ENCODE measurements at places on chromosomes 16 and 17. TPM values are rescaled to one million over a fixed set of nuclear protein-coding genes. Genes with fewer than 3 reads are reported as not detected.

The PPP1R27 gene
- total RNA-seq, result not detected

The ALOX12B gene
- not detected for total RNA-seq

- H3K36me3 ChIP-seq, result no peaks in the 10 kb centered on the region
- no peaks in the 10 kb centered on the region for H3K27me3 ChIP-seq
- H3K27ac ChIP-seq, result peak overlapping the region; percentile 68
- no peak for DNase-seq
- H3K4me1 ChIP-seq, result peaks cover 18% of the 10 kb centered on the region
- H3K4me3 ChIP-seq, result peak overlapping the region; percentile 65
Measured at GRCh38 chr16:88455610-88456355, 2.7 kb downstream of the ZFPM1 start.

DNA sequence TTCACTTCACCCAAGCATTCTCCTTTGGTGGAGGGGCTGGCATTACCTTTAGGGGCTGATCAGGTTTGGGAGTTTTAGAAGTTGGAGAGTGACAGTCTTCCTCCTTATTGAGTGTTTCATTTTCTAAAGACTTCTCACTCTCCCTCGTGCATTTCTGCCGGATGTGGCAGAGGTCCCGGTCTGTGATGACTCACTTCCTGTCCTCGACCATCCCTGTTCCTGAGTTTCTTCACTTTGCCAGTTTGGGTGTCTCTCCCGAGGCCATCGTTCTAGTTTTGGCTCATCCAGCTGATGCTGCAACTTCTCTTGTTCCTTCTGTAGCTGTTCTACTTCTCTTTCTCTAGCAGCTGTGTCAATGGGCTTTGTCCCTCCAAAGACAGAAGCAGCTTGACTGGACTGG is 104.3 kb downstream of the PHKB start:
- H3K4me1 ChIP-seq, result no peaks in the 10 kb centered on the region
- H3K27me3 ChIP-seq, result no peaks in the 10 kb centered on the region
- H3K36me3 ChIP-seq, result no peaks in the 10 kb centered on the region
- no peak overlapping the region for H3K27ac ChIP-seq
- H3K4me3 ChIP-seq, result no peak overlapping the region

DNA sequence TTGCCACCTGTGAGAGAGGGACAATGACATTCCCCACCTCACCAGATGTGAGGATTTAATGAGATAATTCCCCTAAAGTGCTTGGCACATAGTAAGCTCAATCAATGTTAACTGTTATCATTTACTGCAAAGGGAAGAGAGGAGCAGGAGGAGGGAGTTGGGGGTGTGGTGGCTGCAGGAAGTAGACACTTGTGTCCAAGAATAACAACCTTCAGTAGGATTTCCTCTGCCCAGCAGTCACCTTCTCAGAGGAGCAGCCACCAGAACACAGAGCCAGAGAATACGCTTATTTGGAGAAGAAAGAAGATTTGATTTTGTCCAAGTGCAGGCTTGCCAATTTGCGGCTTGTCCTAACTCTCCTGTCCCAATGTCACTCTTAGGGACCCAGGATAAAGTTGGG is 10.2 kb downstream of the CBX4 start:
- no peaks in the 10 kb centered on the region for H3K36me3 ChIP-seq
- H3K27me3 ChIP-seq, result no peaks in the 10 kb centered on the region
- no peak overlapping the region for H3K4me3 ChIP-seq

- H3K4me3 ChIP-seq, result no peak overlapping the region
- no peak overlapping the region for H3K27ac ChIP-seq
- no peaks in the 10 kb centered on the region for H3K4me1 ChIP-seq
- DNase-seq, result no peak
Measured at GRCh38 chr17:78241277-78242023, 10.0 kb downstream of the TMEM235 start.

Measured in breast epithelium (tissue), 4 donors.